Lower leg skin (tissue), 4 donors: ENCODE measurements at places on chromosomes 1 and 21. TPM values are rescaled to one million over a fixed set of nuclear protein-coding genes. Genes with fewer than 3 reads are reported as not detected.

SZT2 gene
- total RNA-seq = 34.9 TPM

PIK3R3 gene
- 11.0 TPM for total RNA-seq

LAMTOR2 gene
- total RNA-seq = 52.9 TPM

FMO4 gene
- total RNA-seq = 3.8 TPM

DNA sequence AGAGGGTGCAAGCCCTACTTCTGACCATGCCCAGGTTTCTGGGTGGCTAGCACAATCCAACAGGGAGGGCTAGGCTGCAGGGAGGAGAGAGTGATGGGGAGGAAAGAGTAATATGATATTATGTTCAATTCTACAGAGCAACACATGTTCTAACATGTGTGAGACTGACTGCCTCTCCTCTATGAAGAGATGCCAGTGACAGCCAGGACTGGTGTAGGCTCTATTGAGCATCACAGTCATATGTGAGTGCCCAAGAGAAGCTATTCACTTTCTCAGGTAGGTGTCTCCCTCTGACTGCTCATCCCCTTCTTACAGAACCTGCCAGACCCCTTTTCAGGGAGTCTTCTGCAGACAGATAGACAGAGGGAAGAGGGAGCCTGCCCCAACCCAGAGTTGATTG, 446.1 kb downstream of the SIPA1L2 start:
- DNase-seq = no peak

DNA sequence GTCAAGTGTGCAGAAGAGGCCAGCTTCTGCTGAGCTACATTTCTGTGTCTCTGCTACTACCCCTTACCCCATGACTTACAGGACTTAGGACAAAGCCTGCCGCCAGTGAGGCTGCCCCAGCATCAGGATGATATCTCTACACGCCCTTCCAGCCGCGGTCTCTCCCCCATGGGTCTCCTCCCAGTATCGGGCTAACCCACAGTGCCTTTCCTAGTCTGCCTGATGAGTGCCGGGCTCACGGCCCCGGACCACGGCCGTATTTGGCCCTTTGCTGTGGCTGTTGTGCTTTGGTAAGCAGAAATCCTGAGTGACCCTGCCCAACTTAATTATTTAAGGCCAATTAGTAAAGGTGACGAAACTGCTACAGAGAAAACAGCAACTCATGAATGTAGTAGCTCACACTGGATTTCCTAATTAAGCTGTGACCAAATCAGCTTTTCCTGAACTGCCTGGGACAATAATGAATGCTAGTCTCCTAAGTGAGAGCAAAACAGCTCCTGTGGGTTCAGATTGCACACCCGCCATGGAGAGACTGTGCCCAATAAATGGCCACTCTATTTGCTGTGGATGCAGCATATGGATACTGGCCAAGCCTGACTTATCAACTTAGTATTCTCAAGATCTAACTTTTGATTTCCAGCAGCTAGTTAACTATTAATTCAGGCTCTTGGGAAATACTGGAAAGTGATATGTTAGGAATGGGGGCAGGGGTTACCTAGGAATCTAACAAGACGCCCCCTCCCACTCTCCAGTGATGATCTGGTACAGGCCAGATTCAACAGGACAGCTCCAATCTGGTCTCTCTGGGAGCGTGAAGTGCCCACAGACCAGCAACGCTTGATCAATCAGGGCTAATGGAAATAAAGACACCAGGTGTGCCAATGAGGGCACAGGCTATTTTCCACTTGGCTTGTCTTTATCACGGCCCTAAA, 123.3 kb upstream of the IFFO2 start:
- DNase-seq = no peak

DNA sequence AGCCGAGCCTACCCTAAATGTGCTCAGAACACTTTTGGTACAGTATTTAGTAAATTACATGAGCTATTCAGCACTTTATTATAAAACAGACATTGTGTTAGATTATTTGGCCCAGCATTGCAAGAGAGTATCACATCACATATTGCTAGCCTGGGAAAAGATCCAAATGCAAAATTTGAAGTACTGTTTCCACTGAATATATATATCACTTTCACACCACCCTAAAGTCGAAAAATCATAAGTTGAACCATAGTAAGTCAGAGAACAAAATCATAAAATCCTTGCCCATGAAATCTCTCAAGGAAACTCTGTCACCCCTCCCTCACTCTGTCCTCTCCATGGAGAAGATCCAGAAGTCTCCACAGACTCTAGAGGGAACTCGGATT, 33.1 kb downstream of the RGS8 start:
- no peak for DNase-seq

DNA sequence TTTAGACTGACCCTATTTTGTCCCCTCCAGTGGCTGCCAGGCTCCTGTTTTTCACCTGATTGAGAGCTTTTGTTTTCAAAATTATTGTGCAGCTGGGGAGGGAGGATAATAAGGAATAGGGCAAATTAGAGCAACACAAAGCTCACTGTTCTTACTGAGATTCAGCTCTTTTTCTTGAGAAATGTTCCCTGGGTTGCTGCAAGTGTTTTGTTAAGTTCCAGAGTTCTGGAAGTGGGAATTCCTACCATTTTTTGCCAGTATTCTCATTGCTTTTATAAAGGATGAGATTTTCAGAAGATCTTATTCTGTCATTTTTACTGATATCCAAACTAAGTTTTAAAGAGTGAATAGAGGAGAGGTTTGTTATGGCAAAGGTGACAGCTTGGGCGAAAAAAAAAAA, 417.7 kb downstream of the SIPA1L2 start:
- no peak for DNase-seq

GRCh38 chr1:3889936-3890335, 10.1 kb downstream of the C1orf174 start:
- DNase-seq = no peak

- peak; percentile 76 for DNase-seq
These were observed at the start of gene PINK1 for GRCh38 chr1:20633190-20634064. Gene PINK1, plus strand, starts transcription at chr1:20633458. Its CDS starts 91 bp downstream, at chr1:20633549.
